ENCODE measurements at places on chromosomes 7 and 10. TPM values are rescaled to one million over a fixed set of nuclear protein-coding genes. Genes with fewer than 3 reads are reported as not detected.

DNA sequence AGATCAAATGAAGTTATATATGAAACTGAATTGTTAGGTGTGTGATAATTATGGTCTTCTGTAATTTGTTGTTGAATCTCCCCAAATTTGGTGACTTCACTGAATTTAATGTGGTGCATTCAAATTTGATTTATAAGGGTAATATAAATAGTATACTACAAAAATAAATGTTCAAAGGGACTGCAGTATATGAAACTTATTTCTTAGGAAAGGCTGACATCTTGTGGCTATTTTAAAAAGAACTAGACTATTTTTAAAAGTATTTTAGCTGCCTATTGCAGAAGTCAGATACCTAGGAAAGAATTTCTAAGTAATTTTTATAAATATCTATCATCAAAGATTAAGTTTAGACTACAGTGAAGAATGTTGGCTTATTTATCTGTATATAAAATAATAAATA, 36.6 kb downstream of the ATRNL1 start:
- no peak overlapping the region for H3K27ac ChIP-seq
- H3K27me3 ChIP-seq, result peaks cover 12% of the 10 kb centered on the region
- no peaks in the 10 kb centered on the region for H3K4me1 ChIP-seq
- no peaks in the 10 kb centered on the region for H3K36me3 ChIP-seq

Gene PRSS37
- not detected for total RNA-seq

- H3K4me1 ChIP-seq, result peaks cover 50% of the 10 kb centered on the region
- H3K36me3 ChIP-seq, result peaks cover 4% of the 10 kb centered on the region
- H3K4me3 ChIP-seq, result no peak overlapping the region
- no peak for DNase-seq
Measured at GRCh38 chr10:79239275-79239779, 107.9 kb upstream of the PPIF start.

Gene RAB19
- 4.8 TPM for total RNA-seq

Gene HYAL4
- not detected for total RNA-seq

DNA sequence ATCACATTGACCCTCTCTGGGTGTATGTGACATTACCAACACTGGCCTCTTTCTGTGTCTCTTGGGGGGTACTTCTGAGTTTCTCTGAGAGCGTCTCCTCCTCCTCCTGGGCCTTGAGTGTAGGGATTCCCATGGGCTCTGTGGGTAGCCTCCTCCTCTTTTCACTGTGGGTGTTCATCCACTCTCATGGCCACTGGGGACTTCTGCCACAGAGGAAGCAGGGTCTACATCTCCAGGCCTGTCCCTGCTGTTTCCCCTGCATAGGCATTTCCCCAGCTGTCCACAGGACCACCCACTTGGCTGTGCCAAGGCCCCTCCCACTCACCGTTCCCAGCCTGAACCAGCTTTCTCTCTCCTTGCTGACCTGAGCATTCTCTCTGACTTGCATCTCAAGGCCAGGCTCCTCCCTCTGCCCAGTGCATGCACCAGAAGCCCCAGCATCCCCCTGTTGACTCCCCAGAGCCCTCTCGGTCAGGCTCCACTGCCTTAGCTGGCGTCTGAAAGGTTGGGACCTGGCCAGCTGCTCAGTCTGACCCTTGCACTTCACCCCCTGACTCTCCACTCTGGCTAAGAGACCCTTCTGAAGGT, 487.6 kb downstream of the GLRX3 start:
- DNase-seq, result no peak
- no peak overlapping the region for H3K4me3 ChIP-seq
- no peaks in the 10 kb centered on the region for H3K36me3 ChIP-seq
- no peak overlapping the region for H3K27ac ChIP-seq

Gene OR2A5
- total RNA-seq, result not detected

Gene AGR2
- total RNA-seq, result not detected

Gene ZNF467
- total RNA-seq, result 0.25 TPM

Gene WASHC2C
- 40.9 TPM for total RNA-seq

Gene SRRM3
- not detected for total RNA-seq

GRCh38 chr10:93742633-93743349, 14.9 kb upstream of the LGI1 start:
- H3K4me3 ChIP-seq, result no peak overlapping the region
- no peak overlapping the region for H3K27ac ChIP-seq
- no peaks in the 10 kb centered on the region for H3K4me1 ChIP-seq
- no peaks in the 10 kb centered on the region for H3K36me3 ChIP-seq
- H3K27me3 ChIP-seq, result peaks cover 13% of the 10 kb centered on the region

Gene OR2A42
- total RNA-seq, result not detected

DNA sequence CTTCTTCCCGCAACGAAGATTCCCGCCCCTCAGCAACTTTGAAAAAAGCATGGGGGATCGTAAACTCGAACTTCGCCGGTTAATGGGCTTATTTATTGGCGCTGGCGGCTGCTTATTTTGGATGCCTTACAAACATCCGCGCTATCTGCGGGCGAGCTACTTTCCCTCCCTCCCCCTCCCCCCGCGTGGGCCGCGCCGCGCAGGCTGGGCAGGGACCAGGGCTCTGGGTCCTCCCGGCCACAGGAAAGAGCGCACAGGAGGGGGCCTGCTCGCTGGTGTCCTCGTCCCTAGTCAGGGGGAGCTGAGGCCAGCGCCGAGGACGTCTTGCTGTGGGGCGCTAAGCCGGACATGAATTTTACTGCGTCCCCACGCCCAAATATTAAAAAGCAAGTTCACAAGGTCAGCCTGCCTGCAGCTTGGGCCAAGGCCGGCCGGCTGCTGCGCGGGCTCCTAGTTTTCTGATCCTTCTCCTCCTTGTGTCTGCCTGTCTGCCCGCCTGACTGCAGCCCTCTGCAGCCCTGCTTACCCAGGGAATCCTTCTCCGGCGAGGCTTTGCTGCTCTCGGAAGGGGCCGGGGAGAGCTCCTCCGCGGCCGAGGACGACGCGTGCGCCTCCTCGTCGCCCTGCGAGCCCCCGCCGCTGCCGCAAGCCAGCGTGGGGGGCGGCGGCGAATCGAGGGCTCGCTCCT, 1.2 kb downstream of the HOXA10 start:
- H3K36me3 ChIP-seq, result no peaks in the 10 kb centered on the region
- no peak for DNase-seq
- no peak overlapping the region for H3K27ac ChIP-seq
- no peak overlapping the region for H3K4me3 ChIP-seq
- peaks cover 64% of the 10 kb centered on the region for H3K27me3 ChIP-seq

- peak overlapping the region; percentile 91 for H3K27ac ChIP-seq
- no peaks in the 10 kb centered on the region for H3K27me3 ChIP-seq
- H3K36me3 ChIP-seq, result peaks cover 29% of the 10 kb centered on the region
- H3K4me1 ChIP-seq, result peaks cover 43% of the 10 kb centered on the region
- peak overlapping the region; percentile 92 for H3K4me3 ChIP-seq
Measured at GRCh38 chr10:13099144-13099665, 758 bp upstream of the OPTN start.

DNA sequence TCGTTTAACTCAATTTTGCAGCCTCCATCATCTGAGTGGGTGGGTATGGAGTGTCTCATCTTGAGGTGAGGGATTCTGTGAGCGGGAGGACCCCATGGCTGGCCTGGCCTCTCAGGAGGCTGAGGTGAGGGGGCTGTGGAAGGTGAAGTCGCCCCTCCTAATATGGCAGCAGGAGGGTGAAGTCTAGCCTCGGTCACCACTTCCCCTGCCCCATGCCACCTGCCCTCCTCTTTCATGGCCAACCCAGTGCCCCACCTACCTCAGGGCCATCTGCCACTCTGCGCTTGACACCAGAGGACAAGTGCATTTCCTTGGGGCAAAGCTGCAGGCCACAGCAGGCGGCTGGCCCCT, 8.7 kb downstream of the RASGEF1A start:
- H3K4me1 ChIP-seq, result peaks cover 5% of the 10 kb centered on the region
- H3K27ac ChIP-seq, result no peak overlapping the region
- H3K36me3 ChIP-seq, result no peaks in the 10 kb centered on the region
- H3K27me3 ChIP-seq, result peaks cover 1% of the 10 kb centered on the region
- no peak for DNase-seq
- no peak overlapping the region for H3K4me3 ChIP-seq

GRCh38 chr7:48384180-48384752, 213.0 kb downstream of the ABCA13 start:
- no peaks in the 10 kb centered on the region for H3K36me3 ChIP-seq
- peaks cover 5% of the 10 kb centered on the region for H3K27me3 ChIP-seq
- H3K27ac ChIP-seq, result no peak overlapping the region

- H3K4me1 ChIP-seq, result peaks cover 31% of the 10 kb centered on the region
- no peak overlapping the region for H3K27ac ChIP-seq
- peaks cover 42% of the 10 kb centered on the region for H3K36me3 ChIP-seq
- H3K27me3 ChIP-seq, result no peaks in the 10 kb centered on the region
Measured at GRCh38 chr7:26171601-26172000, 19.6 kb downstream of the NFE2L3 start.

All from activated CD4-positive, alpha-beta memory T cell treated with anti-CD3 and anti-CD28 coated beads, Interleukin-2, amount 10 ng/mL, durations not matched to agents 7 days and 5 days (primary cell).